ELF-1 (cell line): ENCODE measurements at places on chromosomes 12 and 14.

DNA sequence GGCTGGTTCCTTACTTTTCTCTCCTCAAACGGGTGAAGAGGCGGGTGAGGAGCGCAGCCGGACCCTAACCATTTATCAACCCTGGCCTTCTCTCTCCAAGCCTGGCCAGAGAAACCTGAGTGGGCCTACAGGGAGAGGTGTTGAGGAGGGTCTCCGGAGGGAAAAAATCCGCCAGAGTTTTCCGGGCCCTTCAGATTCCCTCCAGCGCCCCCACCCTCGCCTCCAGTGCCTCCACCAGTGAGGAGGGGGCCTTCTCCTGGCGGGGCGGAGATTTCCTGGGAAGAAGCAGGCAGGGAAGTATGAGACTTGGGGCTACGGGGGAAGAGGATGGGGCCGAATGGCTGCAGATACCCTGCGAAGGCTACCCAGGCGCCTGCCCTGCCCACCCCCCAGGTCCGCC is 1.4 kb upstream of the HOXC5 start:
- no peak for DNase-seq

- peak; percentile 55 for DNase-seq
These were observed 22.2 kb upstream of the ABCD4 start for GRCh38 chr14:74324931-74325361.

DNA sequence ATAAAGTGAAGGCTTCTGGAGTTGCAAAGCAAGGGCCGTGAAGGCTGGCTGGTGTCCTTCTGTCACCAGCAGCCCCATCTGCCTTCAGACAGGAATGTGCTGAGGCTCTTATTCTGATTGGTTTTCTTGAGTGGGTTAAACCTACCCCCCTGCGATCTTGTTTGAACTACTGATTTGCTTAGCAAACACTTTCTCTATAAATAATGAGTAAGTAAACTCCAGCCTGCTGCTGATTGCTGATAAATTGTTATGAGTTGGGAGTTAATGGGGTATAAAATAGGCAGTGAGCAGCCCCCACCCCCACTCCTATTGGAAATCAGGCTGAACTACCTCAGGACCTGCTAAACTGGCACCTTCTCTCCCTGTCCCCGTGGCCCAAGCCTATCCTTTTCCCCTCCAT is 146.1 kb upstream of the NOS1 start:
- no peak for DNase-seq

GRCh38 chr14:99699861-99700260 is 15.8 kb downstream of the CYP46A1 start:
- DNase-seq: no peak

DNA sequence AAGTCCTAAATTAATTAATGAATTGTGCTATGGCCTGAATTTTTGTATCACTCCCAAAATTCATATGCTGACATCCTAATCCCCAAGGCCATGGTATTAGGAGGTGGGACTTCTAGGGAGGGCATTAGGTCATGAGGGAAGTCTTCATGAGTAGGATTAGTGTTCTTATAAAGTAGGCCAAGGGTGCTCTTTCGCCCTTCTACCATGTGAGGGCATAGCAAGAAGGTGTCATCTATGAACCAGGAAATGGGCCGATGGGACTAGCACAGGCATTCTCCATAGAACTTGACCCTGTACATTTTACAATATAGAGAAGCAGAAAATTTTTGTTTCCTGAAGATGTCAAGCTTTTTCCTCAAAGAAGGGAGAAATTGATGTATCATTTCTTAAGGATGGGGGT is 12.5 kb downstream of the SYT10 start:
- peak; percentile 16 for DNase-seq

- DNase-seq: peak; percentile 20
These were observed 31.0 kb downstream of the FOXN4 start for GRCh38 chr12:109277899-109278762.

GRCh38 chr12:132718644-132719043 is 8.0 kb downstream of the PGAM5 start:
- DNase-seq: no peak

DNA sequence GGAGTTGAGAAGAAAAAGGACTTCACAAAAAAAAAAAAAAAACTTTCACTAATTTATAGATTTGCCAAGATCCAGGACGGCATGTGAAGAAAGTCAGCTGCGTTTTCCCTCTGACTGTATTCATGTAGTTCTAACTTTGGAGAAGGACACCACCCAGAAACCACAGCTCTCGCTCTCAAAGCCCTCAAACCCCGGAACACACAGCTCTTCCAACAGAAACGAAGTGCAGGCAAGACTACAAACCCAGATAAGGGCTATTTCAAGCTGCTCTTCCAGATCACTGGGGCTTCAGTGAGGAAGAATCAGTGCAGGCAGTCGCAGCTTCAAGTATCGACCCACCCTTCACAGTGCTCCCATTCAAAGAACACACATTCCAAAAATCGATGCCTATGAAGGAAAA is 13.2 kb downstream of the KCNH5 start:
- peak; percentile 5 for DNase-seq

- peak; percentile 60 for DNase-seq
These were observed 32.7 kb downstream of the MED6 start for GRCh38 chr14:70567791-70568190.

GRCh38 chr12:18320036-18320617 is 58.8 kb downstream of the PIK3C2G start:
- peak; percentile 32 for DNase-seq

- no peak for DNase-seq
These were observed 80.0 kb downstream of the AACS start for GRCh38 chr12:125145196-125145595.

DNA sequence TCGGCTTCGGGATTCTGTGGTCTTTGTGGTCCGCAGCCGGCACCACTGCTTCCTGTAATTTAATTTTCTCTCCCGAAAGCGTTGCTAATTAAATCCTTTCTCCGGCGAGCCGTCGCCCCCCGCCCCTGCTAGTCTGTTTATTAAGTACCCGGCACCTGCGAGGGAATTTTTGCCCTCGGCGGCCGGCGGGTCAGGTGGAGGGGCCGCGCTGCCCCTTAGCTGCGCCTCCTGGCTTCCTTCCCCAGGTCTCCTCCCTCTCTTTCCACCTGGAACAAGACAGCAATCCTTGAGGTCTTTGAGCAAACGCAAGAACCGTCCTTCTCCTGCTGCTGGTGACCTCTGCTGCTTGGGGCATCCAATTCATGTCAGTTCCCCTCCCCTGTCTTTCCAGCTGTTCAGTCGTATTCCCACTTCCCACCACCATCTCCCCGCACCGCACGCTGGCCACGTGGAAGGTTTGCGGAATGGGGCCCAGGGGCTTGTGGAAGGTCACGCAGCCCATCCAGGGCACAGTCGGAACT is 16.2 kb downstream of the ZDHHC22 start:
- peak; percentile 58 for DNase-seq

GRCh38 chr14:104280902-104281767 is 142.7 kb downstream of the KIF26A start:
- peak; percentile 55 for DNase-seq

DNA sequence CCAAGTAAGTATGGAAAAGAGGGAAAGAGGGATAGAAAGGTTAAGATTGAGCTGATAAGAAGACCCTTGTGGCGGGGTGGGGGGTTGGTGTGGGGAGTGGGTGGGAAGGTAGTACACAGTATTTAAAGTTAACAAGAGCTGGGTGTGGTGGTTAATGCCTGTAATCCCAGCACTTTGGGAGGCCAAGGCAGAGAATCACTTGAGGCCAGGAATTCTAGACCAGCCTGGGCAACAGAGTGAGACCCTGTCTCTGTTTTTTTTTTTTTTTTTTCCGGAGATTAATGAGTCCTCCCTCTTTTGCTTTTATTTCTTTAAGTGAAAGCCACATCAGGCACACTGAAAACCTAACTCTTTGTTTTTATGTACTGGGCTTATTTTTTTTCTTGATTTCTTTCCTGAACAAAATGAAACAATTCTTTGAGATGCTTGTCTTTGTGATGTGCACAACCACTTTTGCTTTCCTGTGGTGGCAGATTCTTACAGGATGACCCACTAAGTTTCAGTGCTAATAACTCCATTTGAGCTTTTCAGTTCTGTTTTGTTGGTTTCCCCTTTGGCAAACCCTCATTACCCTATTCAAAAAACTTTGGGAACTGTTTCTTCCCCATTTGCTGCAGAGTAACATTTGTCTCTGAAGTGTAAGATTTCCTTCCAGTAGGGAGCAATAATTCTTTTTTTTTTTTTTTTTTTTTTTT is 54.8 kb downstream of the WNK1 start:
- DNase-seq: no peak

DNA sequence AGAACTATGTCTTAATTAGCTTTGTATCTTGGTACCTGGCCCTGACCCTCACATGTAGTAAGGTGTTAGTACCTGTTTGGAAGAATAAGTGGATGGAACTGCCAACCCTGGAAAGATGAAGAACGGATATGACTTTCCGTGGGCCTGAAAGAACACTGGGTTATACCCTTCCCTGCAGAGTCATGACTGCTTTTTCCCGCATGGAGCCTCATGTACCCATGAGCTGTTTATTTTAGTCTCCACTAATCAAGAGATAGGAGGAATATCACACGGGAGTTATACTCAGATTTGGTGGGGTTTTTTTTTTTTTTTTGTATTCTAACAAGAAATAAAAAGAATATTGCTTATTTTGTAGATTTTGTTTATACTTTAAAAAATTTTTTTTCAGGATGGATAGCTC is 15.9 kb downstream of the DLST start:
- DNase-seq: no peak

- no peak for DNase-seq
These were observed 73.2 kb upstream of the MDM1 start for GRCh38 chr12:68405343-68405781.
